GM12892 (cell line): ENCODE measurements at places on chromosomes 7 and 10.

DNA sequence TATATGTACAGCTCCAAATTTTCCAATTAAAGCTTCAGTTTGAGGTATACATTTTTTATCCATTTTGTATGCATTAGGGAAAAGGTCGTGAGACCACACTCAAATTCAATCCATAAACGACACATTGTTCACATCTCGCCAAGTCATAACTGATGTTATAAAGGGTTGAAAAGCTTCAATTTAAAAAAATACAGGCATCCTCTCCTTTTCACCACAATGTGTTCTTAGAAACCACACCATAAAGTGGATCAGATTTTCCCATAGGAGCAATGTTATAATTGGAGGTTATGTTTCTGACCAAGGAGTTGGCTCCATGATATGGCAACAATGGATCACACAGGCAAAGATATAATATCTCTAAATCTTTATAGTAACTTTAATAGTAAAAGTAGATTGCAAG lies 663.6 kb downstream of the PARD3 start:
- DNase-seq = no peak

- DNase-seq = no peak
Observed at GRCh38 chr10:77756319-77757232, 119.0 kb upstream of the KCNMA1 start.

GRCh38 chr10:63563623-63564022 lies 42.4 kb downstream of the REEP3 start:
- no peak for DNase-seq

DNA sequence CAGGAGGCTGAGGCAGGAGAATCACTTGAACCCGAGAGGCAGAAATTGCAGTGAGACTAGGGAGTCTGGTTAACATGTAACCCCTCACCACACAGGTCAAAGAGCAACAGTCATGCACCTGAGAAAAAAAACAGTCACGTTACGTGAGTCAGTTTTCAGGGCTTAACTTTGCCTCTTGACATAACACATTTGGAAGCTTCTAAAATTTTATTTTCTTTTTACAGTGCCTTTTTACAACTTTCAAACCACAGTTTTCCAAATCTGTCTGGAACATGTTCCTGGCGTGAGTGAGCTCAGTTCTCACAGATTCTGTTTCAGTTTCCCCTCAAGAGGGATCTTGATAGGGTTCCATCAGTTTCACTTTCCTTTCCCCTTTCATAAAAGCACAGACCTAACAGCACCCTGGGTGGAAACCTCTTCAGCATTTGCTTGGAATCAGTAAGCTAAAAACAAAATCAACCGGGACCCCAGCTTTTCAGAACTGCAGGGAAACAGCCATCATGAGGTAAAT lies 4.4 kb downstream of the IFIT3 start:
- no peak for DNase-seq

GRCh38 chr10:130127364-130128061 lies 8.7 kb upstream of the GLRX3 start:
- DNase-seq = peak; percentile 64

DNA sequence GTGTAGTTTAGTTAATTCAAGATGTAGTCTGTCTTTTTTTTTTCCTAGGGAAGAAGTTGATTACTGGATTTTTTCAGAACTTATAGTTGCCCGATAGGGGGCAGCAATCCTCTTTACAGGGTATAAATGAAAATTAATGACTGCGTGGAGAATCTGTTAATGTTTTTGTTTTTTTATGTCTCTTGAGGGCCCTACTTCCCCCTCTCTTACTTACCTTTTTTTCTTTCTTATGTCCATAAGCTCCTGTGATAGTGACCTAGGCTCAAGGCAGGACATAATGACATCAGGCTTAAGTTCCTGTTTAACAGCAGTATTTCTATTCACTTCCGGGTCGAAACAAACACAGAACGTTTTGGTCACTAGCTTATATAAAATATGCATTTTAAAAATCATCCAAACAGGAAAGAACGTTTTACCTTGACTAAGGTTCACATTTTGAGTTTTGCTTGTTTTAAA lies 18.8 kb downstream of the CDC123 start:
- no peak for DNase-seq

DNA sequence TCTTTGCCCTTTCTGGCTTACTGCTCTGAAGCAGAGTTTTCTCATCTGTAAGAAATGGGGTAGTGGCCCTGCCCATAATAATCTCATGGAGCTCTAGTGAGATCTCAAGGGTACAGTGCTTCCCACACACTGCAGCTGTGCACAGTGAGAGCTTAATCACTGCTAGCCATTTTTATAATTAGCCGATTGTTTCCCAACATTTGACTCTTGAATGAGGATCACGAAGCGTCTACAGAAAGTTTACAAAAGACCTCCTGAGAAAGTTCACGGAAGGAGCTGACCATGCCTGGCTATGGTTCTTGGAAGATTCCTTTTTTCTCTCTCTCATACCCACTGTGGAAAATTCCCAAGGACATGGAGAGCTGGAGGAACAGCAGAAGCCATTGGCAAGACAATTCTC lies 70.4 kb downstream of the FAM171A1 start:
- DNase-seq = no peak

DNA sequence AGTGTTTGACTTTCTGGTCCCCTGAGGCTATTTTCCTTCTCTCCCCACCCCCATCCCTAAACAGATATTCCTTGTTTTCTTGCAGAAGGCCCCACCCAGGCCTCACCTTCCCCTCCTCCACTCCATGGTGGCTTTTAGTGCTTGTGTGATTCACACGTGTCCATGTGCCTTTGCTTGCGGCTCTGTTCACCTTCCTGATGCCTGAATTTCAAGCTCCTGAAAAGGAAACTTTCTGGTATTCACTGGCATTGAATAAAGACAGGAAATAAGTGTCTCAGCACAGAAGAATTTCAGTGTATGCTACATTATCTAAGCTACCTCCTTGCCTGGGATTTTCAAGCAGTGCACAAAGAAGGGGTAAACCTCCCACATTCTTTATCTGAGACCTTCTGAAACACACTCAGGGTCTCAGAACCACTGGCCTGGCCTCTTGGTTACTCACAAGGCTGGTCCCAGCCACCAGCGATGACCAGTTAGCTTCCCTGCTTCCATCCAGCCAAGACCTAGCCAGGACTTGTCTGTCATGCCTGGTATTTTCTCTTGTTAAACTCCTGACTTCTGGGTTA lies 17.2 kb upstream of the UBE2H start:
- no peak for DNase-seq
